ENCODE measurements at places on chromosomes 2 and 18. TPM values are rescaled to one million over a fixed set of nuclear protein-coding genes. Genes with fewer than 3 reads are reported as not detected.

GRCh38 chr18:21241301-21242048, 557 bp upstream of the GREB1L start:
- DNase-seq = peak; percentile 32

IKZF2 gene
- polyA plus RNA-seq = 3.7 TPM

DNA sequence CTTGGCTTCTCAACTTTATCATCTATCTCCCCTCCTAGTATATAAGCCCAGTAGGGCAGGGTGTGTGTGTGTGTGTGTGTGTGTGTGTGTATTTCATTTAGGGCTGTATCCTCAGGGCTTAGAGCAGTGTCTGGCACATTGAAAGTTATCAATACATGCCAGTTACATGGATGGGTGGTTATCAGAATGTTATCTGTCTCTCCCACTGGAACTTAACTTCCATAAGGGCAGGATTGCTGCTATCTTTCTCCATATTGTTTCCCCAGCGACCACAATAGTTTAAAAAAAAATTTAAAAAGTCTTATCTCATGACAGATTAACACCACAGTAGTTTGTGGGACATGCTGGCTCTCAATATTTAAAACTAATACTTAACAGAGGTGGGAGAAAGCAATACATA, 488.9 kb downstream of the PLCL1 start:
- DNase-seq = no peak

DNA sequence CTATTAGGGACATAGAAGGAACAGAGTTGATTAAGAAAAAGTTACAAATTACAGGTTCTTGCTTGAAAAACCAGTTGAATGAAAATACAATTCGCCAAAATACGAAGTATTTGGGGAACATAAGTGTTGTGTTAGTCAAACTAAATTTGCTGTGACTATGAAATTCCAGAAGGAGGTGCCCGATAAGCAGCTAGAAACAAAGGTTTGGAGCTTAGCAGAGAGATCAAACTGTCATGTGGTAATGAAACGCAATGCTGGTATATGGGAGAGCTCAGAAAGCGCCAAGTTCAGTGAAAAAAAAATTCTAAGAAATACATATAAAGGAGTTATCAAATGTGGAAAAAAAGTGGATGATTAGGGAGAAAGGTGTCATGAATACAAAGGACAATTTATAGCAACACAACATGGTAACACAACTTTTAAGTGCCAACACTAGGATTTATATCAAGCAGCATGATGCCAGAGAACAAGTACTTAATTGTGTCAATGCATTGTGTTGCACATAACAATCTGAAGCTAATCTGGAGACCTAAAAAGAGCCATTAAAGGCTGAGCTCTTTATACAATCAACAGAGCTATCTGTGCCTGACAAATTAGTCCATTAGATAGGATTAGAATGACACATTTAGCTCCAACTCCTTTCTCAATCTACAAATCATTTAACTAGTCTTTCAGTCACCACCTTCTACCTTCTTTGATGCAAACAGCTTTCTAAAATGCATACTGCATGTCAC, 31.2 kb downstream of the SMAD2 start:
- DNase-seq = no peak

DNA sequence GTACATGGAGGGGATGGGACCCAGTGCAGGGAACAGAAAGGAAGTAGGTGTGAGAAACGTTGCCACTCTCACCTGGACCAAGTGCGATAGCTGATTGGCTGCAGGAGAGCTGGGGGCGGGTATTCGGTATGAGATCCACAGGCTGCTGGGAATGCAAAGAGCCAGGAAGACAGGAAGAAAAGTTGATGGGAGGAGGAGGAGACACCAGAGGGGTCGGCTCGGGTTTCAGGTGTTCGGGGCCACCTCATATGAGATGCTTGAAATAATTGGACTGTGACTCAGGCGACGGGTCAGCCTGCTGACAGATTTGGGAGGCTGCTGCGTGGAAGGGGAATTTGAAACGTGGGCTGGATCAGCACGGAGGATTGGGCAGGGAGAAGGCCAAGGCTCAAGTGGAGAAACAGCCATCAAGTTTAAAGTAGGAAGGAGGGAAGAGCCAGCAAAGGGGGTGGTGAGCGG, 65.1 kb downstream of the MRPS9 start:
- DNase-seq = no peak

DNA sequence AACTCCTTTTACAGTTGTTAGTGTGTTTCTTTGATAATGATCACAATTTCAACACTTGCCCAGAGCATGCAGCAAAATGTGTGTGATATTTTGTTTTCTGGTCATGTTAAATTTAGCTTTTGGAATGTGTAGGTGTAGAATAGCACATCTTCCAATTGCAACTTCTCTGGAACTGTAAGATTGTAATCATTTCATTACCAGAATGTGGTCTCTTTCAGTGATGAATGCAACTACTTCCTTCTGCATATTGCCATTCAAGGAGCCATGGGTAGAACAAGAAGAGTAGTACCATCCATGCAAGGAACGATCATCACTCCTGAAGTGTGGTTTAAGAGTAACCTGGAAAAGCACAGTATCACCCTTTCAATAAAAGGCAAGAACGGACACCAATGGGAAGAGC, 548.8 kb upstream of the ZNF804A start:
- DNase-seq = no peak

COLEC12 gene
- 82.8 TPM for polyA plus RNA-seq

- DNase-seq = no peak
Measured at GRCh38 chr18:7575465-7576028, 8.4 kb downstream of the PTPRM start.

- DNase-seq = no peak
Measured at GRCh38 chr2:157431176-157431575, 12.7 kb downstream of the CYTIP start.

CYBRD1 gene
- 82.4 TPM for polyA plus RNA-seq

DNA sequence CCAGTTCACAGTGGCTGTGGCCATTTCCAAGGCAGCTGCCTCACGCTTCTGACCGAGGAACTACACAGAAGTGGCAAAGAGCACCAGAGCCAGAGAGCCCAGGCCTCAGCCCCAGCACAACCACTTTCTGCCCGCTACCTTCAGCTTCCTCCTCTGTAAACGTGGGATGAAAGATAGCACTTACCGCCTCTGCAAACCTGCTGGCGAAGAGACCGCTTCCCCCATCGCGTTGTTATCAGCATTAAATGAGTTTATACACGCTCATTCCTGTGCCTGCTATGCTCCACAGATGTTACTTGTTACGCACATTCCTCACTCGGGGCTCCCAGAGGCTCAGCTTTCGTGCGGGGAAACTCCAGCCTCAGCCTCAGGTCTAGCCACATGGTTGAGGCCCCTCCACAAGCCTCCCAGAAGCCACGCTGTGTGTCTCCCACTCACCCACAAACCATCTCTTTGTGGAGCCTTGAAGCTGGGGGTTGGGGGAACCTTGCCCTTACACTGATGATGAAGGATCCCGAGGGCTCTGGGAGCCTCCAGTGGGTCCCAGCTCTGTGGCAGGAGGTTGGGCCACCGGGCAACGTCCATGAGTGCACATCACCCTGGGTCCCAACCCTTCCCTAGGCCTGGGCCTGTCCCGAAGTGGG, 63.3 kb upstream of the SMAD7 start:
- no peak for DNase-seq

CIB4 gene
- not detected for polyA plus RNA-seq

DNA sequence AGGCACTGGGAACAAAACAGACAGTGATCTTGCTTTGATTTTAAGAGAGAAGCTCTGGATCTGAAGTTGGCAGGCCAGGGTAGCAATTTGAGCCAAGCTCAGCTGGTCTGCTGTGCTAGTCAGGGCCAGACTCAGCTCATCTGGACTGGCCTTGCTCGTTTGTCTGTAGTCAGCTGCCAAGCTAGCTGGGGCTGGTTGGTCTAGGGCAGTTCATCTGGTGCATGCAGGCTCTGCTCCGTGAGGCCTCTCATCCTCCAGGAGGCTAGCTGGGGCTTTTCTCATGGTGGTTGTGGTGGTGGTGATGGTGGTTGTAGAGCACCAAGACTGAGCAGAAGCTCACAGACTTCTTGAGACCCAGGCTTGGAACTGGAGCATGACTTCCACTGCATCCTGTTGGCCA, 10.3 kb downstream of the FBLN7 start:
- DNase-seq = peak; percentile 21

TUBB8B gene
- not detected for polyA plus RNA-seq

Measured in muscle of back (tissue), 13 donors.